ENCODE measurements at places on chromosomes 2 and 18.

- DNase-seq, result no peak
Observed at GRCh38 chr2:54658564-54659071, 64.8 kb upstream of the EML6 start.

DNA sequence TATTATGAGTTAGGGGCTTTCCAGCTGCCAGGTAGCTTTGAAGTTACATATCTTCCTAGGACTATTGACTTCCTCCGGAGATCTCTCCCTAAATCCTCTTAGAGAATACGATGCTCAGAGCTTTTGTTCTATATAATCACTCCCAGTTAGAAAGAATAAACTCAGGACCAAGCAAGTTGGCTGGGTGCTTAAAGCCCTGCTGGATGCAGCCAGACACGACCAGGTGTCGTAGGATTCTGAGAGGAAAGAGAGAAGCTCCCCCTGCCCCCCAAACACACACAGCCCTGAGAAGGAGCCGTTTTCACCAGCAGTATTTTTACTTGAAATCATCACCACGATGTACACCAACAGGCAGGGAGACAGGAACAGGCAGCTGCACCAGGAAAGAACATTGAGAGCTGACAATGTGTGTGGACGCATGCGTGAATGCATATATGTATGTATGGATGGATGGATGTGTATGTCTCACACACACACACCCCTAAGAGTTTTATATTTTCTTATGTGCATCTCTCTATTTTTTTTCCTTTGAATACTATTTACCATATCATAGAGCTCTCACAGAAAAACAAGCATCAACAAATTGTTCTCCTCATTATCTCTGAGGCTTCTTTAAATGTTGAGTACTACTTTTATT is 382.6 kb downstream of the EPHA4 start:
- DNase-seq, result no peak

GRCh38 chr2:38602136-38602731 is 494 bp downstream of the HNRNPLL start:
- DNase-seq, result no peak

- DNase-seq, result no peak
Observed at GRCh38 chr2:42314892-42315468, 46.0 kb downstream of the COX7A2L start.

All from stimulated activated CD4-positive, alpha-beta T cell treated with anti-CD3 and anti-CD28 coated beads, TNF-alpha, amount 100 ng/mL, for 4 hours (primary cell).